ENCODE measurements at places on chromosomes 11 and 22. TPM values are rescaled to one million over a fixed set of nuclear protein-coding genes. Genes with fewer than 3 reads are reported as not detected.

The VPREB1 gene
- total RNA-seq, result not detected

The MS4A15 gene
- not detected for total RNA-seq

The SERHL2 gene
- 2.3 TPM for total RNA-seq

The IRF7 gene
- 4.4 TPM for total RNA-seq

The GRIA4 gene
- not detected for total RNA-seq

The KLHDC7B gene
- under 0.01 TPM for total RNA-seq

The NRIP3 gene
- total RNA-seq, result 2.3 TPM

The MYEOV gene
- 0.75 TPM for total RNA-seq

The MS4A6A gene
- total RNA-seq, result not detected

The RIMBP3C gene
- not detected for total RNA-seq

The SHANK3 gene
- total RNA-seq, result 3.5 TPM

The SLC16A8 gene
- total RNA-seq, result not detected

The C11orf16 gene
- total RNA-seq, result not detected

The RPS6KA4 gene
- 45.0 TPM for total RNA-seq

The HEPN1 gene
- not detected for total RNA-seq

The TSSK2 gene
- not detected for total RNA-seq

The OR4A16 gene
- not detected for total RNA-seq

The SCUBE2 gene
- 0.56 TPM for total RNA-seq

The GAB4 gene
- total RNA-seq, result not detected

The FGF3 gene
- not detected for total RNA-seq

The OR8G1 gene
- not detected for total RNA-seq

The CERK gene
- total RNA-seq, result 16.3 TPM

The CCDC73 gene
- not detected for total RNA-seq

The OR10A2 gene
- total RNA-seq, result not detected

The DHCR7 gene
- total RNA-seq, result 87.8 TPM

The PYGM gene
- 0.48 TPM for total RNA-seq

The FREY1 gene
- total RNA-seq, result 2.7 TPM

The ARFGAP2 gene
- total RNA-seq, result 83.0 TPM

The RAB38 gene
- 55.8 TPM for total RNA-seq

The MMP1 gene
- total RNA-seq, result 70.5 TPM

The DESI1 gene
- 40.2 TPM for total RNA-seq

The DMC1 gene
- 0.61 TPM for total RNA-seq

The KIAA0930 gene
- total RNA-seq, result 181 TPM

The NPAS4 gene
- not detected for total RNA-seq

The NTM gene
- total RNA-seq, result 105 TPM

The CEND1 gene
- not detected for total RNA-seq

The MPZL2 gene
- 82.5 TPM for total RNA-seq

The MUC5AC gene
- not detected for total RNA-seq

The BTBD18 gene
- not detected for total RNA-seq

The OR8D4 gene
- not detected for total RNA-seq

The KCNQ1OT1 gene
- total RNA-seq, result 0.82 TPM

The PANX1 gene
- total RNA-seq, result 48.2 TPM

The BUD13 gene
- 7.9 TPM for total RNA-seq

The ANKRD13D gene
- total RNA-seq, result 25.7 TPM

The PLEKHB1 gene
- not detected for total RNA-seq

The CARD16 gene
- 2.8 TPM for total RNA-seq

The MUC5B gene
- total RNA-seq, result 0.02 TPM

The TRIM49 gene
- total RNA-seq, result under 0.01 TPM

The CCND1 gene
- total RNA-seq, result 197 TPM

The OR6T1 gene
- total RNA-seq, result not detected

The FXYD6 gene
- total RNA-seq, result not detected

The PRR33 gene
- total RNA-seq, result not detected

The ADM2 gene
- total RNA-seq, result 30.9 TPM

The BEST1 gene
- total RNA-seq, result 0.67 TPM

The TRIM44 gene
- 55.7 TPM for total RNA-seq
